CD4-positive, alpha-beta memory T cell (primary cell): ENCODE measurements at places on chromosomes 1 and 21.

GRCh38 chr1:177857285-177857684 is 112.6 kb downstream of the SEC16B start:
- DNase-seq = no peak

- no peak for DNase-seq
Observed at GRCh38 chr1:113980110-113980509, 836 bp downstream of the OLFML3 start.

DNA sequence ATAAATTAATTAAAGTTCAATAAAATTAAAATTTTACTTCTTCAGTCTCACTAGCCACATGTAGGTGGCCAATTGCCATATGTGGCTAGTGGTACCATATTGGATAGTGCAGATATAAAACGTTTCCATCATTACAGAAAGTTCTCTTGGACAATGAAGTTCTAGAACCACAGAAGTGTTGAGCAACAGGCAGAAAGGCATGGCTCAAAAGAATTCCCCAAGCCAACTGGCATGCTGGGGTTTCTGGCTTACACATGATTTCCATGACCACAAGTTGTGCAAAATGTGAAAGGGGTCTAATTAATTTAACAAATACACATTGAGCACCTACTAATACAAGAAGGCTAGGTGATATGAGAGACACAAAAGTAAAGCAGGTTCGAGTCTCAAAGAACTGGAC is 72.2 kb upstream of the CDC42BPA start:
- no peak for DNase-seq

DNA sequence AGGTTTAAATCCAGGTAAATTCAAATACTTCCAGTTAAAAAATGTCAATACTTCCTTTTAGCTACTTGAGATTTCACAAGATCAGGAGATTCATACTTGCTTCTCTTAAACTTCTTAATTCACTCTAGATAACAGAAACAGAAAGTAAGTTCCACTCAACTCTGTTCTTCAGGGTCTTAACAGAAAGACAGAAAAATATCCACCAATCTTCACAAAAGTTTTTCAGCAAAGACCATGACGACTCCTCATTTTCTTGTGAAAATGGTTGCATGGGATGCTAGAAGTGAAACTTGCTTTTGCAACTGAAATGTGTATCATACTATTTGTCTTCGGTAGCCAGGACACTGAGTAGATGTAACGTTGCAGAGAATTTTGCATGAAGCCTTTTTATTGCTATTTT is 12.3 kb upstream of the LRRC8C start:
- no peak for DNase-seq

- no peak for DNase-seq
Observed at GRCh38 chr1:62417351-62417999, 19.4 kb upstream of the USP1 start.

DNA sequence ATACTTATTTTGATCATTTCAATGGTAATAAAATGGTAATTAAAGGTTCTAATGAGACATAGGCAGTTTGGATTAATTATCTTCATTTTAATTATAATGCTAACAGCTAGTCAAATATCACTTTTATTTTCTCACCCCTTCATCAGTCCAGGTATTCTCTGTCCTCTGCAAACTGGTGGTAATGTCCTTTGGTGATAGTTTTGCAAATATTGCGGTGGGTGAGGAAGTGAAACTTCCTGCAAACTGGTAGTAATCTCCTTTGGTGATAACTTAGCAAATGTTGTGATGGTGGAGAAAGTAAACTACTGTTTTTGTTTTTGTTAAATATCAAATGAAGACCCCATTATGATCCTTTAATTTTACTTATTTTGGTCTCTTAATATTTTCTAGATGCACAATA is 209.0 kb downstream of the AMY1C start:
- DNase-seq = no peak

DNA sequence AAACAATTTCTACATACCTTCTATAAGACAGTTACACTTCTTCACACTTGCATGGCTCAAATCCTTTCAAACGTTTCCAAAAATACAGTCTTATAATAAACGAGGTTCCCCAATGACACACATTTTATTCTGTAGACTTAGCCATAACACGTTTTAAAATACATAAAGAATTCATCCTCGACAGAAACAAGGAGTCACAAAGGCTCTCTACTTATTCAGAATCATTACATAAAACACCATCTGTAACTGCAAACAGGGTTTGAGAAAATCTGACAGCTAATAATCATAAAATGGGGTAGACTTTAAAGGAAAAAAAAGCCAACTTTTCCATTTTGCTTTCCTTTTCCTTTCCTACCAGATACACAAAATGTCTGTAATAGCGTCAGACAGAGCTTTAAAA is 1.8 kb downstream of the PIK3R3 start:
- DNase-seq = no peak

- no peak for DNase-seq
Observed at GRCh38 chr21:44534688-44535087, 5.3 kb downstream of the KRTAP10-1 start.

DNA sequence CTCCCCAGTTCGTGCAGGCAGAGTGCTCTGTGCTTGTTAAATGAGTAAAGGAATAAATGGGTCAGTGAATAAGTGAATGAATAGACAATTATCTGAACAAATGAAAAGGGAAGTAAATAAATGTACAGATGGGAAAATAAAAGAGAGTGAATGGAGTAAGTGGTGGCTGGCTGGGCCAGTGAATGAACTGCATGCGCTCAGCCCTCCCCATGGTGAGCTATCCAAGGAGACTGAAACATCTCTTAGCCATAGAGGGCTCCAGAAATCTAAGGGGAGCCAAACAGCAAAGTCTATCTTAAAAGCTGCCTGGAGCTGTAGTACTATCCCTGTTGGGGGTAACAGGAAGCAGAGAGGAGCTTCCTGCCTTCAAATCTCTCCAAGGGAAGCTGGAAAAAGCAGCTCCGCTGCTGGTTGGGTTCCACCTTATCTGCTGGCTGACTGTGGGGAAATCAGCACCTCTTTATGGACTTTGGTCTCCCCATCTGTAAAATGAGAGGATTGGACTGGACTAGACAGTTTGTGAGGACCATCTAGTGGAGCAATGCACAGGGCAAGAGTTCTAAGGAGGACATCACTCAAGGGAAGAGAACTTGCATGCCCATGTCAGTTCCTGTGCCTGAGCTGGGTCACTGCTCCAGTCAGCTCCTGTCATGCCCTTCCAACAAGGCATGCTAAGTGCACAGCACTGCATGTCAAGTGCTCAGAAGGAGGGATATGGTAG is 77.9 kb downstream of the TRABD2B start:
- no peak for DNase-seq

- DNase-seq = no peak
Observed at GRCh38 chr1:172585348-172585747, 52.4 kb downstream of the SUCO start.

- DNase-seq = no peak
Observed at GRCh38 chr1:66542811-66543767, 9.1 kb downstream of the SGIP1 start.

DNA sequence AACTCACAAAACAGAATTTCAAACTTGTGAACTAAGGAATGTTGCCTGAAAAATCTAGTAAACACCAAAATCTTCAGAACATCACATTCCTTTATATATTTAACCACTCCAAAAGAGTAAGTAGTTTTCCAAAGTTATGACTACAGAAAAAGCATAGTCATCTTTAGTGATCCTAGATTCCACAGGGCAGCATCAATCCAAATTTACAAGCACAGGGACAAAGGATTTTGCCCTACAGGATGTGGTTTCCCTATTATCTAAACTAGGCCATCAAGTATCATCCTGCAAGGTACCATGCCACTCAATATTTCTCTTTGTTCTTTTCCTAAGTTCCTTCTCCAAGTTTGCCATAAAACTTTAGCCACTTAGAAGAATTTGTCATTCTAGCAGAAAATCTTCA is 33.0 kb downstream of the COP1 start:
- DNase-seq = no peak

DNA sequence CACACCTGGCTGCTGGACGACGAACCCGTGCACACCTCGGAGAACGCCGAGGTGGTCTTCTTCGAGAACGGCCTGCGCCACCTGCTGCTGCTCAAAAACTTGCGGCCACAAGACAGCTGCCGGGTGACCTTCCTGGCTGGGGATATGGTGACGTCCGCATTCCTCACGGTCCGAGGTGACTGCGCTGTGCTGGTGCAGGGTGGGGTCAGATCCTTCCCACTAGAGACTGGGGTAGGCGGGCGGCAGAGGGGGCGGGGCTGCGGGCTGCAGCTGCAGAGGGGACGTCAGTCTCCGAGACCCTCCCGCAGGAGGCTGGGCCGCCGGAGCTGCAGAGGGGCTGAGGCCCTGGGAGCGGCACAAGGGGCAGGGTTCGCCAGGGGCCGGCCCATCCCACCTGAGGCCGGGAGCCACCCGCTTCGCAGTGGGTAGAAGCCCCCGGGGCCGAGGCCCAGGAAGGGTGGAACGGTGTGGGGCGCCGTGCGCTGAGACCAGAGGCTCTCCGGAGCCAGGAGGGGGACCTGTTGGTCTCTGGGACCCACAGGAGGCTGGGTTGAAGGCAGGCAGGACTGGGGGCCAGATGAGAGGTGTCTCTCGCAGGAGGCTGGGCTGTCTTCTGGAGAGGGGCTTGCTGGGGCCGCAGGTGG is 90.6 kb downstream of the TRIM11 start:
- no peak for DNase-seq

DNA sequence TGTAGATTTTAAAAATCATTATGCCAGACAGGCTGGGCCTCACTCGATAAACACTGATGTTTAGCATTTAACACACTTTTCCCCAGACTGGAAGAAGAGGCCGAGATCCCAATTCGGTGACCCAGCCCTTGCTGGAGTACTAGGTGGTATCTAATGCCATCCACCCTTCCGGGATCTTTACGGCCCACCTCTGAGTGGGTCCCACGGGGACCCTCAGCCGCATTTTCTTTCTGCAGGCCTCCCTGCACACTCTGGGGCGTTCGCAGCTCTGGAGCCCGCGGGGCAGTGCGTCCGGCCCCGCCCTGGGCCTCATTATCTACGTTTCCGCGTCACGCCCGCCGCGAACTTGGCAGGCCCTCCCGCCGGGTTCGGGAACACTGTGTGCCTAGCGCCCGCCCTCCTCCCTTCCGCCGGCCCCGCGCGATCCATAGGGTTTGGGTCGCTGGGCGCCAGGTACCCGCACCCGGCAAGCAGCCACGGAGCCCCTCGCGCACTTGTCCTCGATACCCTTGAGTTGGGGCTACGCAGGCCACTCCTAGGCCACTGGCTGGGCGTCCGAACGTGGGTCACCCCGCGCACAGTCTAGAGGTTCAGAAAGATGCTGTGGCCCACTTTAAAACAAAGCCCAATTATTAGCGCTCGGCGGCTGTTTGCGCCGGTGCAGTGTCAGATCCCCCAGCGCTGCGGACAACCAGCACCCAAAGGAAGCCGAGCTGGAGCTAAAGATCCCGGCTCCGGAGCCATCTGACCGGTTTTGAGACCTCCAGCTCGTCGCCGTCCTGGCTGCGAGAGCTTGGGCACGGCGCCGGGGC is 950 bp upstream of the EVA1C start:
- DNase-seq = peak; percentile 63

GRCh38 chr1:221093903-221094791 is 214.9 kb downstream of the HLX start:
- no peak for DNase-seq

- no peak for DNase-seq
Observed at GRCh38 chr1:11523746-11524464, 45.0 kb downstream of the DISP3 start.

GRCh38 chr1:210239349-210240111 is 6.9 kb downstream of the SERTAD4 start:
- no peak for DNase-seq

DNA sequence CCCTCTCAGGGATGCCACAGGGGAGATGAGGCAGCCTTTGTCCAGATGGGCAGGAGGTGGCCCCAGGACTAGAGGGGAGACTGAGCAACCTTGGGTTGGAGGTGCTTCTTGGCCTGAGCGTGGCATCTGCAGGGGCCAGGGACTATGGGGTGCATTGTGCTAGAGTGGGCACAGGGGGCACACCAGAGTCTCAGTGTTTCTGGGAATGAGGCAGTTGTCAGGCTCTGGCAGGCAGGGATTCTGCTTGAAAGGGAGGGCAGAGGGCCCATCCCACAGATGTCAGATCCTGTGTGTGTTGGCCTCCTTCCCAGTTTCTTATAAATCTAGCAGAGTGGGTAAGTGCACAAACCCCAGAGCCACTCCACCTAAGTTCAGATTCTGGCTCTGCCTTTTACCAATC is 13.7 kb downstream of the LGR6 start:
- DNase-seq = no peak

DNA sequence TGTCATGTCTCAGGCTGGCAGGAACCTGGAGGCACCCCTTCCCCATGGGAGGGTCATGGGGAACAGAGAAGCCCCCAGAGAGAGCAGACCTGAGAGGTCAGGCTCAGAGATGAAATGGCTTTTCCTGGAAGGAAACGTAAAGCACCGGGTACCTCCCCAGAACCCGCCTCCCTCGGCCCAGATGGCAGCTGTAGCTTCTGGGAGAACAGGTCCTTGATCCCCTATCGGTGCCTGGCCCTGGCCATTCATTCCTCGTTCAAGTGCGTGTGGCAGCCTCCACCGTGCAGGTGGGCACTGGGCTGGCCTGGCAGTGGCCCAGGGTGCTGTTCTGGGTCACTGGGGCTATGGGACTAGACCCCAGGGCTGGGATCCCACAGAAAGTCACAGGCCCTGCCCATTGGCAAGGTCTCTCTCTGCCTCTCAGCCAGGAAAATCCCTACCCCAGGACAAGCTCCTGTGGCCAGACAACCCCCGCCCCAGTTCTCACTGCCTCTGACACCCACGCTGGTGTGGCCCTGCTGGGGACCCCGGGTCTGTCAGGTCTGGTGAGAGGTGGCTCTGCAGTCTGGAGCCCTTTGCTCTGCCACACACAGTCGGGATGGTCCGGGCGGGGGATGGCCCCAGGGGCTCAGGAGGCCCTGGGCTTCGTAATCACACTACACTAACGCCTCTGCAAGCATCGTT is 183.2 kb upstream of the VAMP3 start:
- DNase-seq = no peak

DNA sequence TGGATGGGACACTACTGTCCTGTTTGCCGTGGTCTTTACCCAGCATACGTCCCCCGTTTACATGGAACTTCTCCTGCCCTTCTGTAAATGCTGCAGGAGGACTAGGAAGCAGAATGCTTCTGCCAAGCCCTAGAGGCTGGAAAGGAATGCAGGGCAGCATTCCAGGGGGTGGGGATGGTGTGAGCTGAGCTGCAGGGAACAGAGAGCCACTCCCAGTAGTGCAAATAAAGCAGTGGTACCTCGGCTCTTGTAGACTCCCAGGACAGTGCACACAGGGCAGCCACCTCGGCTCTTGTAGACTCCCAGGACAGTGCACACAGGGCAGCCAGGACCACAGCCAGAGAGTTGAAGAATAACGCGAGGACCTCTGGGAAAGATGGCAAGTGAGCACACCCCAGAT is 35.4 kb downstream of the PTPRU start:
- no peak for DNase-seq

GRCh38 chr1:58830291-58830690 is 46.4 kb upstream of the JUN start:
- DNase-seq = no peak

DNA sequence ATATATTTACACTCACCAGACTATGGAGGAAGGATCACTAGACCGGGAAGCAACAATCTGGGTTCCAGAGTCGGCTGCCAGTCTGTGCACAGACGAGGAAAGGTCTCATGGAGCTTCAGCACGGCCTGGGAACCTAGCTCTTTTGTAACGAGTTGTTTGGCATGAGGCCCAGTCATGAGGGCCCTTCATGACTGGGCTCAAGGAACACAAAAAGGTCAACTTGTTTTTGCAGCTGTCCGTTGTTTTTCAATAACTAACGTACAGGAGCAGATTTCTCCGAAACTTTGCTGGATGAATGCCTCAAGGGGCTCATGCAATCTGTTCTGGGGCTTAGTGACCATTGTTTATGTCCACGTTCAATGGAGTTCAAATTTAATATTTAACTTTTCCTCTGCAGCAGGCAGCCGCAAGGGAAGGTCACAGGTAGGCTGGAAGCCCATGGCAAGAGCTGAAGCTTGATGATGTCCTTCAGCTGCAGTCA is 5.9 kb upstream of the STUM start:
- DNase-seq = no peak
